ENCODE measurements at places on chromosomes 2 and 18. TPM values are rescaled to one million over a fixed set of nuclear protein-coding genes. Genes with fewer than 3 reads are reported as not detected.

The REG1B gene
- not detected for total RNA-seq

The WDR43 gene
- total RNA-seq, result 27.6 TPM

The TMEM182 gene
- 2.1 TPM for total RNA-seq

The KCNG2 gene
- 0.46 TPM for total RNA-seq

The GNAL gene
- total RNA-seq, result 4.3 TPM

The POTEI gene
- total RNA-seq, result not detected

The CAPG gene
- total RNA-seq, result 419 TPM

GRCh38 chr2:31935370-31935769 is 75.4 kb downstream of the MEMO1 start:
- DNase-seq, result no peak

DNA sequence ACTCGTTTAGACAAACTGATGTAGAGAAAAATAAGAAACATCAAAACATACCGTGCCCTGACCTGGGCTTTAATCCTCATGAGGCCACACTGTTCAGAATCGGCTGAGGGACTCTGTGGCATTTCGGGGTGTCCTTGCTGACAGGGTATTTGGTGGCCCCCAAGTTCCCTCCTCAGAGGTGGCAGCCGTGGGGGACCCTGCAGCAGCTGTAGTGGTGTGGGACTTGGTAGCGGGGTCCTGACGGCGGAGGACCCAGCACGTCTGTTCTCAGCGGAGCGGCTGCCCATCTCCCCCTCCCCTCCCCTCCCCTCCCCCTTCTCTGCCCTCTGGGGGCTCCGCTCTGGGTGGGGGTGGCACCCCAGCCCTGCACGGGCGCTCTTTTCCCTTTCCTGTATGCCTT is 18.4 kb downstream of the KCNG2 start:
- no peak for DNase-seq

GRCh38 chr2:105261061-105261460 is 19.5 kb downstream of the GPR45 start:
- no peak for DNase-seq

GRCh38 chr2:8657423-8658062 is 24.3 kb upstream of the ID2 start:
- peak; percentile 60 for DNase-seq

- DNase-seq, result no peak
Measured at GRCh38 chr2:199404841-199405240, 52.9 kb downstream of the SATB2 start.

GRCh38 chr2:199955007-199955338 is 318 bp downstream of the TYW5 start:
- no peak for DNase-seq

DNA sequence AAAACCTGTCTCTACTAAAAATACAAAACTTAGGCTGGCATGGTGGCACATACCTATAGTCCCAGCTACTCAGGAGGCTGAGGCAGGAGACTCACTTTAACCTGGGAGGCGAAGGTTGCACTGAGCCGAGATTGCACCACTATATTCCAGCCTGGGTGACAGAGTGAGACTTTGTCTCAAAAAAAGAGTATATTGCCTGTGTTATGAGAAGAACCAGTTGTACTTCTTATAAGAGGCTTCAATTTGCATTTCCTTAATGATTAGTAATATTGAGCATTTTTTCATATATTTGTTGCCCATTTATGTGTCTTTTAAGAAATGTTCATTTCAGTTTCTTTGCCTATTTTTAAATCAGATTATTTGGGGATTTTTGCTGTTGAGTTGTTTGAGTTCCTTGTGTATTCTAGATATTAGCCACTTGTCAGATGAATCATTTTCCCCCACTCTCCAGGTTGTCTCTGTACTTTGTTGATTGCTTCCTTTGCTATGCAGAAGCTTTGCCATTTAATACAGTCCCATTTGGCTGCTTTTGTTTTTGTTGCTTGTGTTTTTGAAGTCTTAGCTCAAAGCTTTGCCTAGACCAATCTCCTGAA is 75.8 kb upstream of the LRPPRC start:
- no peak for DNase-seq

DNA sequence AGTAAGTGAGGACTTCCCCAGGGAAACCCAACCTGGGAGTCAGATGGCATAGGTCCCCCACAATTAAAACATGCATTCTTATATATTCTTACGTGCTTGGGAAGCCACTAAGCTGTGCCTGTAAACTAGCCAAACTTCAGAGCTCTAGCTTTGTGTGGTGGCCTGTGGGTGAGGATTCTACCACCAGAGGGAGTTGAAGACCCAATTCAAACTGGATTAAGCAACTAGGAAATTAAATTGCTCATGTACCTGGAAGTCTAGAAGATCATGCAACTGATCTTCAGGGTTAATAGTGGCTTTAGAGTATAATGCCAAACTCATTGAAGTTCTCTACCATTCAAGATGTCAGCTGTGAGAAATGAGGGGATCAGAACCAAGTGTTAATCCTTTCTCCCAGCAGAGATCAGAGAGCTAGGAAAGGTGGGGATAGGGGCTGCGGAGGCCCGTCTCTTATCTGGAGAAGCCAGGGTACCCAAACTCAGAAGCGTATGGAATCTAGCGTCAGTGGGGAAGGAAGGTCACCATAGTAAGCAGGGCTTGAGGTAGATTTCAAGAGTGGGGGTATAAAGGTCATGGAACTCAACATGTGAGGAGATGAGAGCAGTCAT is 53.2 kb upstream of the CCDC85A start:
- no peak for DNase-seq

DNA sequence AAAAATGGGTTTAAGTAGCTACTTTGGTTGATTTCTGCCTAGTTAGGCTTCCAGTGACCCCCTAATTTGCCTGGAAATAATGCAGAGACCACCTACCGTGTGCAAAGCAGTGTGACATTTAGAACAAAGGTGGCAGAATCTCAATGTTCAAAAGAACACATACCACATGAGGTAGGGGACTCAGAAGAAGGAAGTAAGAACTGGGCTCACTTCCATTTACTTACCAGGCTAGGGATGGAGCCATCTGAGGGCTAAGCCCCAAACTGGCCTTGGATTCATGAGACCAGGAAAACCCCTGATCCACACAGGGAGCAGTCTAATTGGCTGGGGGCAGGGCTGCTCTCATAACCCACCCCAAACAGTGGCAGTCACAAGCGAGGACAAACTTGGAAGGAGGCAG is 190.7 kb downstream of the NCKAP5 start:
- no peak for DNase-seq

GRCh38 chr2:212282671-212283261 is 255.8 kb downstream of the ERBB4 start:
- DNase-seq, result no peak

DNA sequence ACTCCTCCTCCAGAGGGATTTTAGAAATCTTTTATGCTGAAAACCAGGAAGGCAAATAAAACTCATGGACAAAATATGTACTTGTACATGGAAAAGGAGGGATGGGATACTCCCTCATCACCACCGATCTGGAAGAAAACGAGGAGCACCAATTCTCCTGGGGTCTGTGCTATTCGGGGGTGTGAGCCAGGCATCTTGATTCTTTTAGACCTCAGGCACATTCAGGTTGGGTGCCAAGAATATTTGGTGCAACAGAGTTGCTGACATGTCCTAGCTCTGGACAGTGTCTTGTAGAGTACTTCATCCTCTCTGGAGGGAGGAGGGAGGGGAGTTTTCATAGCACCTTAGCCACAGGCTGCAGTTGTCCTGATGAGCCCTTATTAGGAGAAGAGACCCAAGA is 163.0 kb downstream of the PRKCE start:
- DNase-seq, result no peak

DNA sequence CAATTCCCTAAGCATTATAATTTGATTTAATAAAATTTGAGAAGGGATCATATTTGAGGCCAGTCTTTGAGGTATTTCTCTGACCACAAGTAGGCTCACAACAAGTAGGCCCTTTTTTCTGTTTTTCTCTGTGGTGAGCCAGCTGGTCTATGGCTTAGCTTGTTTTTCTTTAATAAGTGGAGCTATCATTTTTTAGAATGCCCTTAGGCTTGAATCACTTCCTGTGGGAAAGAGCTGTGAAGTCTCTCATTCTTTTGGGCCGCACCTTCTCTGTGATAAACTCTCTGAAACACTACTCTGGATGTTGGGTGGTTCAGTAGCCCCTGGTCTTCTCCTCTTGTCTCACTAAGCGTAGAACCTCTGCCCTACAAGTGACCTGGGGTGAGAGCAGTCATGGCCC is 235.9 kb downstream of the SUCLG1 start:
- no peak for DNase-seq

GRCh38 chr2:180970016-180970415 is 10.4 kb upstream of the UBE2E3 start:
- DNase-seq, result no peak

DNA sequence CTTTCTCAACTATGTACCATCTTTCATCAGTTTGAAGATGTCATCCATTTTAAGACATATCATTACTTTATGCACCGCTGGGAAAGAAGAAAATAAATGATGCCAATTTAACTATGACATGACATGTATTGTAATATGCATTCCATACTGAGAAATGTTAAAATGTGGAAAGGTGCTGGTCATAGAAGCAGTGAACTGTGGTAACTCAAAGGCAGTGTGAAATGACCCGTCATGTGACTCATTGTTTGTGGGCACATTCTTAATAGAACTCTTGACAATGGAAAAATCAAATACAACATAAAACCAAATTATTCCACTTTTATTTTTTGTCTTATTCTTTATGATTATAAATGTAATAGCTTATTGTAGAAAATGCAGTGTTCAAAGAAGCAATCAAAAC is 455.0 kb upstream of the ST6GAL2 start:
- DNase-seq, result no peak

- no peak for DNase-seq
Measured at GRCh38 chr2:198376677-198377076, 572.3 kb downstream of the PLCL1 start.

- DNase-seq, result no peak
Measured at GRCh38 chr2:54520687-54521086, 64.6 kb downstream of the SPTBN1 start.

GRCh38 chr2:134070281-134070741 is 183.6 kb upstream of the MGAT5 start:
- no peak for DNase-seq

GRCh38 chr2:183123117-183123958 is 905 bp upstream of the NUP35 start:
- DNase-seq, result no peak

- DNase-seq, result no peak
Measured at GRCh38 chr2:123073371-123073770, 951.7 kb upstream of the CNTNAP5 start.

GRCh38 chr2:190791976-190792575 is 88.5 kb upstream of the GLS start:
- DNase-seq, result no peak

- DNase-seq, result no peak
Measured at GRCh38 chr2:234986876-234987720, 35.3 kb downstream of the SH3BP4 start.

DNA sequence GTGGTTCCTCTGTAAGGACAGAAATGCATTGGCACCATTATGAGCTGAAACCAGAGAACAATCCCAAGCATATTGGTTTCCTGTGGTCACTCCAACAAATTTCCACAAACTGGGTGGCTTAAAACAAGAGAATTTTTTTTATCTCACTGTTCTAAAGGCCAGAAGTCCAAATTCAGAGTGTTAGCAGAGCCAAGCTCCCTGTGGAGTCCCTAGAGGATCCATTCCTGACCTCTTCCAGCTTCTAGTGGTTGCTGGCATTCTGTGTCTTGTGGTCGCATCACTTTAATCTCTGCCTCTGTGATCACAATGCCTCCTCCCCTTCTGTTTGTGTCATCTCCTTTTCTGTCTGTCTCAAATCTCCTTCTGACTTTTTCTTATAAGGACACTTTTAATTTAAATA is 380.3 kb downstream of the NYAP2 start:
- DNase-seq, result no peak

DNA sequence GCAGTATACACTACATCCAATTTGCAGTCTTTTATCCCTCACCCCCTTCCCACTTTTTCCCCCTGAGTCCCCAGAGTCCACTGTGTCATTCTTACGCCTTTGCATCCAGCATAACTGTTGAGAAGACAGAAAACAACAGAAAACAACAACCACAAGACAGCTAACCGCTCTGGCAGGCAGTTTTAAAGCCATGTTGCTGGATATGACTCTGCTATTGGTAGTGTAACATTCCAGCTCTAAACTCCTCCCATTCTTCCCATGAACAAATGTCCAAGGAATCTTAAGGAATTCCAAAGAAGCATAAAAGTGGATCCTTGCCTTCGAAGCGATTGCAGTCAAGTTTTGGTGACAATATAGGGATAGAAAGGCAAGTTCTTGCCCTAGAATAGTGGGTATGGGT is 599.1 kb downstream of the NYAP2 start:
- DNase-seq, result no peak

DNA sequence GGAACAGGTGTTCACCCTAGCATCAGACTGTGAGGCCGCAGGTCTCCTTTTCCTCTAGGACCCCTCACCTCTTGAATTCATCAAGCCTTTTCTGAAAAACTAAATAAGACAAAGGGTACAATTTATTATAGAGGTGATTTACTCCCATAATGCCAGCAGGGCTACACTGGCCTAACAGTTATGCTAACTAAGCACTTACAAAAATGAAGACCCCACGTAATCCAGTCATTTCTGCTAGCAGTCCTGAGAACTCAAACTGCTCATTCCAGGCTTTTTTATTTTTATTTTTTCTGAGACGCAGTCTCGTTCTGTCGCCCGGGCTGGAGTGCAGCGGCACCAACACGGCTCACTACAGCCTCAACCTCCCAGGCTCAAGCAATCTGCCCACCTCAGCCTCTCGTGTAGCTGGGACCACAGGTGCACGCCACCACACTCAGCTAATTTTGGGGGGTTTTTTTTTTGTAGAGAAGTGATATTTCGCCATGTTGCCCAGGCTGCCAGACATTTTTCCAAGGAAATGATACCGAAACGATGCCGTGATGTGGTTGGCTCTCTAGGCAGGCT is 14.2 kb downstream of the CAPG start:
- no peak for DNase-seq

DNA sequence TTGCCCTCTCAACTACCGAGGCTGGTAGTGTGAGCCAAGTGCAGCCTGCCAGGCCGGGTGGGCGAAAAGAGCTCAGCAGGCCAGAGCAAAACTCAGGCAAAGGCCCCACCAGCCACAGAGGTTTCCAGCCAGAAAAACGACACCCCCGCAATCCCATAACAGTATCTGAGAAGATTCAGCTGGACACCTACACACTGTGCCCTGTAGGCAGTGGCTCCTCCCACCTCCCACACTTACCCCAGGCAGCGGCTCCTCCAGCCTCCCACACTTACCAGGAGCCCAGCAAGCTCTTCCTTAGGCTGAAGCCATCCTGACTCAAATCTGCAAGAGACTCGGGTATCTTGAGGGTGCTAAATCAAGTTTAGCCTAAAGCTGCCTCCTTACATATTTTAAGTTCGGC is 15.6 kb upstream of the TMEM18 start:
- DNase-seq, result no peak

GRCh38 chr2:130986890-130987493 is 106.3 kb downstream of the FAM168B start:
- no peak for DNase-seq

DNA sequence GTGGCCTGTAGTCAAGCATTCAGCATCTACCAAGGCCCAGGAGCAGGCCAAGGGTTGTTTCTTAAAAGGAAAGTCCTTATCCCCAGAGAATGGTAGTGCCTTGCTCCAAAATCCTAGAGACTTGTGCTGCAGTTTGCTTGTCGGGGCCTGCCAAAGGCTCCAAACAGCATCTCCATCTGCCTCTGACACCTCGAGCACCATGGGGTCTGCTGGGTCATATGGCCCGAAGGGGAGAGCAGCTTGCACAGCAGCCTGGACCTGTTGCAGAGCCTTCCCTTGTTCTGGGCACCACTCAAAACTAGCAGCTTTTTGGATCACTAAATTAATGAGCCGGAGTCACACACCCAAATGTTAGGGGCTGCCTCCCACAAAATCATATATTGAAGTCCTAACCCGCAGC is 35.7 kb downstream of the GNAL start:
- DNase-seq, result no peak

Measured in upper lobe of right lung (tissue), 1 donor.